ENCODE measurements at places on chromosomes 7 and 10.

GRCh38 chr7:158111906-158112570 lies 475.6 kb downstream of the PTPRN2 start:
- DNase-seq = no peak

- DNase-seq = no peak
Measured at GRCh38 chr7:75866114-75866488, 12.7 kb upstream of the RHBDD2 start.

- DNase-seq = no peak
Measured at GRCh38 chr10:112898540-112899390, 51.3 kb upstream of the TCF7L2 start.

DNA sequence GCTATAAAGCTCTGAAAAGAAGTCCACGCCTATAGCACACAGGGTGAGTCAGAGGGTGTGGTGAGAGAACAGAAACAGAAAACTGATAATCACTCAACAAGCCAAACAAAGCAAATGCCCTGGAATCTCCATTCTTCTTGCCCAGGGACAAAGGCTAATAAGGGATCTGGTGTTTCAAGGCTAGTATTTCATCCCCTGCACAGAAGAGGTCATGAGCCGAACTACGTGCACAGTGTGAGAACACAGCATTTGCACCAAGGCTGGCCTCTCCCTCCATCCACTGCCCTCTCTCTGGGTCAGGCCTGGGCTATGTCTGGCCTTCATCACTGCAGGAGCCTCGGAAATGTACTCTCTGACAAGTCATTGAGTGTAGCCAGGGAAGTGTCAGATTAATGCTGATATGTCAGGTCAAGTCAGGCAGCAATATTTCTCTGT lies 42.7 kb downstream of the PRR15 start:
- no peak for DNase-seq

- no peak for DNase-seq
Measured at GRCh38 chr10:128156999-128157755, 31.0 kb upstream of the MKI67 start.

- DNase-seq = no peak
Measured at GRCh38 chr10:133129071-133129858, 30.8 kb upstream of the KNDC1 start.

DNA sequence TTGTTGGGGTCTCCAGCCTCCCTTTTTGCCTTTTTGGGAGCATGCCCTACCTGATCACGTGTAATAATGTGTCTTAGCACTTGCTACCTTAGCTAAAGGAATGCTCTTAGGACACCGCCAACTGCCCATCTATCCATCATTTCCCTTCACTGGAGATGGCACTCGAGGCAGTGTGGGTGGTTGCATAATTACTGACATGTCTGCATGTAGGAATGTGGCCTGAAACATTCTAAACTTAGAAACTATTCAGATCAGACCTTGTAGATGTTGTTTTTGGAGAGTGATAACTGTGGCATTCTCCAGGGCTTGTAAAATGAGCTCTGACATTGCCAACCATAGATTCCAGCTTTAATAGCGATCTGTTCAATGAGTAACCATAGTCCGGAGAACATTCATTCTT lies 365.8 kb downstream of the BBS9 start:
- no peak for DNase-seq

DNA sequence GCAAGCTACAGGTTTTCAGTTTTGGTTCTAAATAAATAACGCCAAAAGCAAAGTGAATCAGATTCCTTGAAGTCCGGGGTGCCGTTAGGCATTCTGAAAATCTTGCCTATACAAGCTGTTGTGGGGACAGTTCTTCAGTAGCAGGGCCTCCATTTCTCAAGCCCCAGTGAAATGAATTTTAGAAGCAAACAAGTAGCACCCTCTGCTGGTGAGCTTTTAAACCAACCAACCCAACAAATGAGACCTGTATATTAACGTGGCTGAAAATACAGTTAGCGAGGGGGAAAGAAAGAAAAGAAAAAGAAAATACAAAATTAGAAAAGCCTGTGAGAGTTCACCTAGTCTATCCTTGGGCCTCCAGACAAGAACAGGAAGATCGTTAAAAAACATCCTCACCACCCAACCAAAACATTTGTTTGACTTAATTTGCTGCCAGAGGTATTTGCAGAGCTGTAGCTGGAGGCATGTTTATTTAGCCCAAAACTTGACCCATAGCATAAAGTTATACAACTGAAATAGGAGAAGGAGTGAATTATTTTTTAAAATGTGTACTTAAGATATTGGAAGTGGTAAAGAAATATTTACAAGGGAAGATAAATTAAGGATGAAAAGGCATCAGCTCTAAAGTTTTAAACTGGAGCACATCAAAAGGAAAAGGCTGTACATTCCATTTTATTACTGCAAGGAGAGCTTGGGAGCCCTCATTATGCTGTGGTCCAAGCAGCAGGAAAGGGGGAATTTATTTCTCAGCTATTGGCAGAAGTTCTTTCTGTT lies 98.9 kb downstream of the DYNC1I1 start:
- no peak for DNase-seq

DNA sequence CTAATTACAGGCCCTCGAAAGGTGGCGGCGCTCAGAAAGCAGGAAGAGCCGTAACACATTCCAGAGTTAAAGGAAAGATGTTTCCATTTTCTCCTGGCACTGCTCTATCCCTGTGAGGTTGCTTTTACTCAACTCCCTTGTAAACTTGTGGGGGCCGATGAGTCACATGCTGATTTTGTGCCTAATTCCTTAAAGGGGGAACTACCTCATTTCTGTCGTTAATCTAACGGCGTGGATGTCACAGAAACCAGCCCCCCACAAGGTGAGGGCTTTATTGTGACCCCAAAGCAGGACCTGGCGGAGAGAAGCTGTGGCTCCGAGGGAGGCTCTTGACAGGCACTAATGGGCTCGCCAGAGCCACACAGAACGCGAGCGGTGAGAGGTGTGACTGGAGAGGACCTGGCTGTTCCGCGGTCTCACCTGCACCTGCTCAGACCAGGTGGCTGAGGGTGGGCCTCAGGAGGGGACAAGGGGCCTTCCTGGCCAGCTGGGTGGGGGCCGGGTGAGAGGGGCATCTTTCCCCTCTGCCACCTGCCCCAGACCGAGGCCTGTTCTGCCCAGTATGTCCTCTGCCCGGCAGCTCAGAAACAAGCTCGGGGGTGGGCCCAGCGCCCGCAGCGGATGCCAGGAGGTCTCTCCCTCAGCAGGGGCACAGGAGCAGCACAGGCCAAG lies 50.9 kb downstream of the CALML3 start:
- no peak for DNase-seq

DNA sequence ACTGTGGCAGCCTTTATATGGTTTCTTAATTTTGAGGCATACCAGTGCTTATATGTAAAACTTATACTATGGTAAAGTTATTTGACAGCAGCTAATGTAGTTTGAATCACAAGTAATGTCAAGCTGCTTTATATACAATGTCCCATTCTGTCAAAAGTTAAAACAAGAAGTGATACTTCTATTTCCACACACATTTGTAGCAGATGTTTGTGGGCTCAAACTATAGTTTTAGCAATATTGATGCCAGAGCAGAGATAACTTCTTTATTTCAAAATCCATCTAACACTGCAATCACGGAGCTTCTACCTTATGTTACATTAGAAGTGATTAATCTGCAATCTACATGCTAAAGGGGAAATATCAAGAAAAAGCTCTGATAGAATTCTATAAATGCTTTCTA lies 149.6 kb downstream of the ADK start:
- DNase-seq = no peak

DNA sequence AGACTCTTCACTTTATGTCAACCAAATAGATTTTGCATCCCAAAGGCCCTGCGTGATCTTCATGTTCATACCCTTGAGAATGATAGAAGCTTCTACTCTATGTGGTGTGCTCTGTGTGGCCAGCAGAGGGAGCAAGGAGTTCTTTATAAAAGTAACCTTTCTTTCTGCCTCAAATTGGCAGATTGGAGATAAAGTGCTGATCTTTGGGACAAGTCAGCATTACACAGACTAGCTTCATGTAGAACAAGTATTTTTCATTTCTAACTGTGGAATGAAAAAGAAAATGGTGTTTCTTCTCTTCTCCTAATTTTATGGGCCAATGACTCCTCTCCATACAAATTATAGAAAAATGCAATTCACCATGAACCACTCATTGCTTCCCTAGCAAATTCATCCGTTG lies 1214.1 kb downstream of the SORCS1 start:
- no peak for DNase-seq

DNA sequence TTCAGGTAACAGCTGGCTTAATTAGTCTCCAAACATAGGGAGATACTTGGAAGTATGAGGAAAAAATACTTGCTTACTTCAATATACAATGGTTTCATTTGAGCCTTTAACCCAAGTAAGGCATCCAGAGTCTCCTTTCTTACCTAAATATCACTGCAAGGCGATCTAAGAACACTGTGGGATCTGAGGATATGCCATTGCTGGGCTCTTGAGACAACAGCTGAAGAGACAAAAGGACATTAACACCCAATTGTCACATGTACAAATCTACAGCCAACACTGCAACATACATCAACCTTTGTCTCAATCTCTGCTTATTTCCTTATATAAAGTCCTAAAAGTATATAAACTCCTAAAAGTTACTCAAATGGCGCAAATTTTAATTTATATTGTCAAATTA lies 44.4 kb downstream of the IRF5 start:
- DNase-seq = no peak

DNA sequence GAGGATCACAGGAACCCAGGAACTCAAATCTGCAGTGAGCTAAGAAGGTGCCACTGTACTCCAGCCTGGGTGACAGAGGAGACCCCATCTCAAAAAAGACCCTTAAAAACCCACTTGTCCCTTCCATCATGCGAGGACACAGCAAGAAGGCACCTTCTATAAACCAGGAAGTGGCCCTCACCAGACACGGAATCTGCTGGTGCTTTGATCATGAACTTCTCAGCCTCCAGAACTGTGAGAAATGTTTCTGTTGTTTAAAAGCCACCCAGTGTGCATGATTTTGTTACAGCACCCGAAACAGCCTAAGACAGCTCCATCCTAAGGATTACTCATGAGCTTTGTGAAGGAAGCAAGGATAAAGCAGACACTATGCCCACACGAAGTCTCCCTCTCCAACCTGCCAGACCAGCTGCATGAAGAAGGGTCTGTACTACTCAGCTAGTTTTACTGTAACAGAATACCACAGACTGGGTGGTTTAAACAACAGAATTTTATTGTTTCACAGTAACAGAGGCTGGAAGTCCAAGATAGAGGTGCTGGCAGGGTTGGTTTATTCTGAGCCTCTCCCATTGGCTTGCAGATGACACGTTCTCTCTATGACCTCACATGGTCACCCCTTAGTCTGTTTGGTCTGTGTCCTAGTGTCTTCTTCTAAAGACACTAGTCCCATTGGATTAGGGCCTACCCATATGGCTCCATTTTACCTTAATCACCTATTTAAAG lies 13.7 kb downstream of the VIM start:
- DNase-seq = no peak

DNA sequence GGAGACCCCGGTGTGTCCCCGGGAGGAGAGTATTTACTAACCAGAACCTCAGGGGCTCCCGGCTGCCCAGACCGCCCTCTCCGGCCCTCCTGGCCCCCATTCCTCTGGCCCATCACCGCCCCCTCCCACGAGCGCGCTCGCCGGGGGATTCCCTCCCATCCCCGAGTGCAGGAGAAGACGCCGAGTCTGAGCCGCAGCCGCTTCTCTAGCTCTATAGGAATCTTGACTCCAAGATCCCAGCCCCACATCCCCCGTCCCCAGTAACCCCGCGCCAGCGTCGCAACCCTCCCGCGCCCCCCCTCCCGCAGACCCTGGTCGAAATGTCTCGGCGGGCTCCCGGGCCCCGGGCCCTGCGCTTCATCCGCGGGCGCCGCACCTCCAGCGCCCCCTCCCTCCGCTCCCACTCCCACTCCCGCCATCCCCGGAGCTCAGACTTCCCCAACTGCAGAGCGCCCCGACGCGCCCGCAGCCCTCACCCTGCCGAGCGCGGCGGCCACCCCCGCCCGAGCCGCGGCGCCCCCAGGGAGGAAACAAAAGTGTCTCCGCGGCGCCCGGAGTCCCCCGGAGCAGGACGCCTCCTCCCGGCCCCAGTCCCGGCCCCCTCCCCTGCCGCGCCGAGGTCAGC lies 541 bp downstream of the ELMO1 start:
- DNase-seq = no peak

GRCh38 chr7:49927631-49928030 lies 154.2 kb downstream of the VWC2 start:
- no peak for DNase-seq

- DNase-seq = no peak
Measured at GRCh38 chr10:62829622-62830021, 13.5 kb upstream of the EGR2 start.

- DNase-seq = no peak
Measured at GRCh38 chr7:36621396-36621795, 102.9 kb downstream of the AOAH start.

- no peak for DNase-seq
Measured at GRCh38 chr10:32377458-32378259, 30.7 kb upstream of the EPC1 start.

DNA sequence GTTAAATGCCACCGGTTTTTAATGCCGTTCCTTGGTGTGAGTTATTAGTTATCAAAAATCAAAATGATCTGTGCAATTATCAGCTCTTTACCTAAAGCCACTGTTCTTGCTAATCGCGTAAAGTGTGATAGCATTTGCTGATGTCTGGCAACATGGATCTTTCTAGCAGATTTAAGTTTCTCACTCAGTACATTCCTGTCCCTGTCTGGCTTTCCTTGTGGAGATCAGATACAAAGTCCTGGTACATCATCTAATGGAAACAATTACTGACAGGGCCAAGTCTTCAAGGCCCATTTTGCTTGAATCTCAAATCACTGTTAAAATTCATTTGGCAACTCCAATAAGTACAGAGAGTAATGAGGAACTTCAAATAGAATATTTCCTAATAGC lies 755.7 kb downstream of the AUTS2 start:
- DNase-seq = no peak

DNA sequence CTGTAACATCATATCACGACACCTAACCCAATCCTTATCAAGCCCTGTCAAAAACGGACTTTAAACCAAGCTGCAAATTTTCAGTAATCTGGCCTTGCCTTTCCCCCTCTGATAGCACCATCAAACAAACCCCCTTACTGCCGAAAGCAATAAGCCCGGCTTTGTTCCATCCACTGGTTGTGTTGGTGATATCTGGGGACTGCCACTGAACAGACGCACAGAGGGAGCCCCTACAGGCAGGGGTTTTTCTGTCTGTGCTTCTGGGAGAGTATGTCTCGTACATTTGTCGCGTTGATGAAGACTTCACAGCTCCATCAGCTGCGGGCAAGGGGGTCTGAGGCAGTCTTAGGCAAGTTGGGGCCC lies 550 bp upstream of the PLAU start:
- no peak for DNase-seq

All from GOT3 (cell line).